Glutamatergic neuron (in vitro differentiated cells): ENCODE measurements at places on chromosomes 1 and 21. TPM values are rescaled to one million over a fixed set of nuclear protein-coding genes. Genes with fewer than 3 reads are reported as not detected.

DNA sequence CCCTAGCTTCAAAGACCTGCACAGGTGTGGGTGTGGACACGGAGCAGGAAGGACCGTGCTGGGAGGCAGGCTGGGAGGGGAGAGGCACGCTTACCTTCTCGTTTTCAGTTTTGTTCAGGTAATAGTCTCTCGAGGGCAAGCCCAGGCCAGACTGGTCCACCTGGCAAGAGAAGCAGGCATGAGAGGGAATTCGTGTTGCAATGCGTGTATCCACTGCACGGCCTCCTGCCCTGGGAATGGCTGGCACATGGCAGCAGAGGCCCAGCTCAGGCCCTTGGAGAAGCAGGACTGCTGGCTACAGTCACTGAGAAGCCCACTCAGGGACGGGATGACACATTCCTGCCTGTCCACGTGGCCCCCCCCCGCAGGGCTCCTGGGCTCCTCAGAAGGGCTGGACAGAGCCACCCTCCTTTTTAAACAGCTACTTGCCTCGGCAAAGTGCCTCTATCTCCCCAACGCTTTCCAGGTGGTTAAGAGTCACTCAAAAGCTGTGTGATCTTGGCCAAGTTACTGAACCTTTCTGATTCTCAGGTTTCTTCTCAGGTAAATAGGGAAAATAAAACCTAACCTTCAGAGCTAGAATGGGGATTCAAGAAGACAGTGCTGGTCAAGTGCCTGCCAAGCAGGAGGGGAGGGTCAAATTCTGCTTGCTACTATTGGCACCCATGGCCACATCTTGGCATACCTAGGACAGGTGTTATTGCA lies 32.7 kb downstream of the ECE1 start:
- no peak for DNase-seq

DNA sequence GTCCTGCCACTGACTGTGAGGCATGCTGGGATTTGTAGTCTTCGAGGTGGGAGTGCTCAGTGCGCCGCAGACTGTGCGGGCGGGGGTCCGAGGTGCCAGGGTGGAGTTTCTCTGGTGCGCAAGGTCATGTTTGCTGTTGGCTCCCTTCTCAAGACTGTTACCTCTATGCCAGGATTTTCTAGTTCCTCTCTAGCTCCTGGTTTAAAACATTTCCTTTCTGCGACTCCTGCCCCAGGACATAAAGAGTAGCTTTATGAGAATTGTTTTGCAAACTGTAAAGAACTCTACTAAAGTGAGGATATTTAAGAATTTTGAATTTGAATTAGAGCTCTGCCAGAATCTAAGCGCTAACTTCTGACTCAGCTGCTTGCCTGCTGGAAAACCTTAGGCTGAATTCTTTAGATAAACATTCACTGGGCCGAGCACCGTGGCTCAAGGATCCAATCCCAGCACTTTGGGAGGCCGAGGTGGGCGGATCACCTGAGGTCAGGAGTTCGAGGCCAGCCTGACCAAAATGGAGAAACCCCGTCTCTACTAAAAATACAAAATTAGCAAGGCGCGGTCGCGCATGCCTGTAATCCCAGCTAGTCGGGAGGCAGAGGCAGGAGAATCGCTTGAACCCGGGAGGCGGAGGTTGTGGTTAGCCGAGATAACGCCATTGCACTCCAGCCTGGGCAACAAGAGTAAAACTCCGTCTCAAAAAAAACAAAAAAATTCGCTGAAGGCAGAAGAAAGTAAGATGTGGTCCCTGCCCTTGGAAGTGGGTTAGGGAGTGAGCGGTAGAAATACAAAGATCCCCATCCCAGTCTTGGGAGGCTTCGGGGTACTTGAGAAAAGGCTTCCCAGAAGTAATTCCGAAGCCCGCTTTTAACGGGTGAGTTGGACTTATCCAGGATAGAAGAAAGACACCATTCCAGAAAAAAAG lies 992 bp upstream of the USP48 start:
- DNase-seq: peak; percentile 89

GRCh38 chr1:230291731-230292620 lies 134.2 kb downstream of the PGBD5 start:
- DNase-seq: no peak

LRRC3 gene
- total RNA-seq: 5.8 TPM

DNA sequence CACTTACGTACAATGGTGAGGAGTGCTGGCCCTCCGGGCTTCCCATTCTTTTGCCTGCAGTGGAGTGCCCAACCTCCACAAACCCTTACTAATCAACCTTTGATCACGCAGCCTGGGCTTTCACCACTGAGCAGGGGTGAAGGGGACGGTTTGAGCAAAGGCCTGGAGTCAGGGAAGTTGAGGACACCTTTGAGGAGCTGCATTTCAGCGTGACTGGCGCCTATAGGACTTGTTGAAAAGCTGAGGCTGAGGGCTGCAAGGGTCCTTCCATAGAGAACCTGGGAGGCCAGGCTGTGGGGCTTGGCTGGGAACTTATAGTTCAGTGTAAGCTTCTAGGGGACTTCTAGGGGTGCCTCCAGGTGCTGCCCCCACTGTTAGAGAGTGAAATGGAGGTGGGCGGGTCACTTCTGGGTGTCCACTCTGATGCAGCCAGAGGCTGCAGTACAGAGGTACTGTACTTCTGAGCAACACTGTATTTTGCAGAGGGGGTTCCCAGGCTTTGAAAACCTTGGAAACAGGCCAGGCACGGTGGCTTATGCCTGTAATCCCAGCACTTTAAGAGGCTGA lies 9.8 kb downstream of the SYTL1 start:
- no peak for DNase-seq

GRCh38 chr1:228988664-228989063 lies 253.4 kb downstream of the RHOU start:
- DNase-seq: no peak

- DNase-seq: no peak
Measured at GRCh38 chr1:95229037-95229436, 5.0 kb upstream of the RWDD3 start.
